ENCODE measurements at places on chromosomes 11 and 22.

DNA sequence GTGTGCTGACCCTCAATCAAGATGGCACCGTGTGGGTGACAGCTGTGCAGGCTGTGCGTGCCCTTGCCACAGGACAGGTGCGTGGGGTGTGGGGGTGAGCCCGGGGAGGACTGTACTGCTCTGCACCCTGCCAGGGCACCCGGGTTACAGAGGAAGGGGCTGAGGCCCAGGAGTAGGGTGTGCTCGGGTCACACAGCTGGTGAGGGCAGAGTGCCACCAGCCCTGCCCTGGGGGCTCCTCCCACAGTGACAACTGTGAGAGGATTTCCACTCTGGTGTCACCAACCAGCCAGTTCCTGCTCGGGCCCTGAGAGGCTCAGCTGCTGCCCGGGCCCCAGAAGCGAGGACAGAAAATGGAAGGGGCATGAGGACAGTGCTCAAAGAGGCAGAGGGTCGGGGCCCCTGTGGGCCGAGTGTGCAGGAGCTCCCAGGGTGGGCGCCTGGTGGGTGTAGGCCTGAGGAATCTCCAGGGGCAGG lies 20.5 kb downstream of the TRMU start:
- no peak for DNase-seq

DNA sequence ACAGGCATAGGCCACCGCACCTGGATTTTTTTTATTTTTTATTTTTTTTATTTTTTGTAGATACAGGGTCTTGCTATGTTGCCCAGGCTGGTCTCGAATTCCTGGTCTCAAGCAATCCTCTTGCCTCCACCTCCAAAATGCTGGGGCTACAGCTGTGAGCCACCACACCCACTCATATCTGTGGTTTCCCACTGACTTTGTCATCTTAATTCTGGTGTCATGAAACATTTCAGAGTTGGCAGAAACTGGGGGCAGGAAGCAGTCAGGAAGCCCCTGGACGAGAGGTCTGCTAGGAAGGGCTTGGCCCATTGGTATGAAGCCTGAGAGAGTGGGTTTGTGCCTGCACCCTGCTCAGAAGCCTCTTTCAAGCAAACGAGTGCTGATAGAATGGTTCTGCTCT lies 49.1 kb downstream of the COMMD9 start:
- no peak for DNase-seq

DNA sequence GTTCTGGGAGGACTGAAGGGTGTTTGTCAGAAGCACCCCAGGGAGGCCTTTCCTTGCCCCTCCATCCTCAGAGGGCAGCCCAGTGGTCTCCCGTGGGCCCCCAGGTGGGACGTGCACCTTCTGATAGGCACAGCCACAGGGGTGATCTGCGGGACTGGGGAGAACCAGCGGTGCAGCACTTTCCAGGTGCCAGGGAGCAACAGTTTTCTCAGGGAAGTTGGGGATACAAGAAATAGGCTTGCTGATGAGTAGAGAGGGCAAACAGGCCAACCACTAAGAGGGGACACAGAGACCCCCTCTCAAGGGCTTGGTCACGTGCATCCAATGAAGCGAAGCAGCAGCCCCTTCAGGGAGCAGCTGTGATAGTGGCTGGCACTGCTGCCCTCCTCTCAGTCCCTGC lies 107.1 kb upstream of the BID start:
- DNase-seq: no peak

GRCh38 chr22:45972091-45972888 lies 4.7 kb downstream of the WNT7B start:
- peak; percentile 23 for DNase-seq
